NCI-H2029 (cell line): ENCODE measurements at places on chromosomes 12 and 14.

- DNase-seq, result no peak
Measured at GRCh38 chr12:39937119-39937518, 168.8 kb downstream of the SLC2A13 start.

DNA sequence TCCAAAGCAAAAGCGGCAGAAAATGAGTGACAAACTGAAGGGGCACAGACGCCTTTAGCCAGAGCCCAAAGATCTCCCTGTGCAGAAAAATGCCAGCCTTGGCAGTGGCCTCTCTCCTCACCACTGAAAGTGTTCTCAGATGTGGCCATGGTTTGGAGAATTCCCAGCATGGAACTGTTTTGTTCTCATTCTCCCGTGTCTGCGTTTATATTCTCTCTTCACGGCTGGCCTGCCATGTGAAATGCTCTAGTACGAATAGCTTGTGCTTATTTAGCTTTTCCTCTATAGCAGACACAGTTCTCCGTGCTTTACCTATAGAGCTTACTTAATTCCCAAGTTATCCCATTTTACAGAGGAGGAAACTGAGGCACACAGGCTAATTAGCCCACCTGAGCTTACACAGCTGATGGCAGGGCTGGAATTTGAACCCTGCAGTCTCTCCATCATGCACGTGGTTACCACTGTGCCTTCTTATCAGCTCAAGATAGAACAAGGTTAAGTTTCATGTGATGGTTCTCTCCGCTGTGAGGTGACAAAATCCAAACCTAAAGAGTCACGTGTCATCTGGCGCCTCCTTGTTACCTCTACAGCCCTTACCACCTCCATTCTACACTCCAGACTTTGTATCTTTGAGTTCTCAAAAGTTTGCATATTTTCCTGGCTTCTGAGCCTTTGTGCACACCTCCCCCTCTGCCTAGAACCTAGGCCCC lies 141.6 kb downstream of the GCH1 start:
- no peak for DNase-seq

DNA sequence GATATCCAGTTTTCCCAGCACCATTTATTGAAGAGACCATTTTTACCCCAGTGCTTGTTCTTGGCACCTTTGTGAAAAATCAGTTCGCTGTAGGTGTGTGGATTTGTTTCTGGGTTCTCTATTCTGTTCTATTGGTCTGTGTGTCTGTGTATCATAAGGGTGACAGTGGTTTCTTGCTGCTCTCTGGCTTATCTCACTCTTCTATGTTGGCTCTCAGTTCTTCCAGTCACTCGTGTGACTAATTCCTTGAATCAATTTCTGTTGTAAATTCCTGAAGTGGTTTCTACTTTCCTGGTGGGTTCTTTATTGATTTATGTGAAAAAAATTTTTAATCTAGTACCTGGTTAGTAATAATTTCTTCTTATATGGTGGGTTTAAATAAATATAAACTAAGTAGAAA lies 58.3 kb downstream of the OTOGL start:
- DNase-seq, result no peak

- DNase-seq, result no peak
Measured at GRCh38 chr12:98513379-98514322, 1.7 kb upstream of the TMPO start.

DNA sequence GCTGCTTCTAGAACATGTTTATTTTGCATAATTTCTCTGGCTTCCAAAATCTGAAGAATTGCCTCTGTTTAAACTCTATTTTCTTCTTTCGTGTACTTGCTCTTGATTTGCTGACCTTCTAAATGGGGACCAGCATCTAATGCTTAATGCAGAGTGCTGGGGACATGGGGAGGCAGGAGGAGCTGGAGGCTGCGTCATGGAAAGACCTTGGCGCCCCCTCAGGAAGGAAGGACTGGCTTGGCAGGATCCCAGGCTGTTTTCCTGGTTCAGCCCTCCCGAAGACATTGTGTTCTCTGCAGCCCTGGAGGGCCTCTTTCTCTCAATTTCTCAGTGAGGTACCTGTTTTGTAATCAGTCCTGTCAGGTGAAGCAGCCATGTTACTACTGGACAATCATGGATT lies 5.5 kb downstream of the PRKCH start:
- peak; percentile 83 for DNase-seq

DNA sequence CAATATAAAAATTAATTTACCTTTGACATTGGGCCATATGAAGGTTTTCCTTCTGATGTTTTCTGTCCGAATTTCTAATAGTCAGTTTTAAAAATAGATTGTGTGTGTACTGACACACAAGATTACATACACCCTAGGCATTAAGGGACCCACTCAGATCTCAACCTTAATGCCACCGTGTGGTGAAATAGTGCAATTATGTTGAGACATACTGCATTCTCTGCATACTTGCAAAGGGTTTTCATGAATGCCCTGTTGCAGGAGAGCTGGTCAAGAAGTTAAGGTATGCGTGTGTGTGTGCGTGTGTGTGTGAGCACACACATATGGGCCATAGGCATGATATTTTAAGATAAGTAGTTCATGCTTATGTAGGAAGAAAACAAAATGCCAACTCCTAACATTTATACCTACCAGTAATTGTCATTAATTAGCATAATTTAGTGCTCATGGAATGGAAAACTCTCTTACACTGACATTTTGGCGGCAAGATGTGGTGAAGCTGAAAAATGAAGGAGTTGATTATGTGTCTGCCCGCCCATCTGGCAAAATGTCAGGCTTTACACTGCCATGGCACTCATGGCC lies 58.8 kb downstream of the PIK3C2G start:
- peak; percentile 2 for DNase-seq

GRCh38 chr14:101004954-101005353 lies 101.4 kb upstream of the RTL1 start:
- no peak for DNase-seq

DNA sequence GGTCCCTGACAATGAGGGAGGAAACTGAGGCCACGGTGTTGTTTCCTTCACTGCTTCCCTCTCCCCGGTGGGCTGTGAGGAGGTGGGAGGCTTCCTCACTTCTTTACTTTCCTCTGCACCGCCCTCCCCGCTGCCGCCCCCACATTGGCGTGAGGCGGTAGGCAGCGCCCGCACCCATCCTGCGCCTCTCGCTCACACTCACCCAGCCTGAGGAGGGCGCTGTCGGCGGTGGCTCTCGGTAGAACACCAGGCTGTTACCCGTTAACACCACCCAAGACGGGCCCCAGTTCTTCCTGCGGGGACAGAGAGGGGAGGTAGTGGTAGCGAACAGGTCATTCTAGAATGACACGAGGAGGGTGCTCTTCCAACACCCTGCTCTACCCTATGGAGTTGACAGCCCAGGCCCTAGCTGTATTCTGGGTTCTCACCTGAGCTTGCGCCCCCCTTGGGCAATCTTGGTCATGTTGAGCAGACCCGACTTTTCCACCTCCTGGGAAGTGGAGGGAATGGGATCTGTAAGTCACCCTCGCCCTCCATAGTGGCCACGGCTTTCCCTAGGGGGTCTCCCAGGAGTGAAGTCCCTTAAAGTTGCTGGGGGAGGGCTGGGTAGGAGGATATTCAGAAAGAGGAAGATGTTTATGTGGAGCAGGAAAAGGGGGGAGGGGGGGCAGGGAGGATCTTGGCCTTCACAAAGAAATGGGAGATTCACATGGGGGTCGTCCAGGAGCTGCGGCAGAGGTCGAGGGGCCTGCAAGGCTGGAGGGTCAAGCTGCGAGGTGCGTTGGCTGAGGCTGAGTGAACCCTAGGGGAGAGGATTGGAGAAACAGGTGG lies 3.3 kb downstream of the ARHGAP9 start:
- DNase-seq, result no peak

DNA sequence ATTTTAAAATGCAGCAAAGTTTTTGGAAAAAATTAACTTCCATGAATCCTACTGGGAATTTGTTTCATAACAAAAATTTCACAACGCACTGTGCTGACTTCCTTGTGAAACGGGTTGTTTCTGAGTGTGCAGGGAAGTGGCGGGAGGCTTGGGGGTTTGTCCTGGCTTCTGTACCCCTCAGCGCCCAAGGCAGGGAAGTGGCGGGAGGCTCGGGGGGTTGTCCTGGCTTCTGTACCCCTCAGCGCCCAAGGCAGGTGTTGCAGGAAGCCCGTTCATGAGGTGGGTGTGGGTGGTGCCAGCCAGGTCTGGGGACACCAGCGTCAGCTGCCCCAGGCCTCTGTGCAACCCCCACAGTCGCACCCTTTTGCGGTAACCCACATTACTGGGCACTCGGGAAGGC lies 25.1 kb downstream of the ADGRD1 start:
- DNase-seq, result no peak

- no peak for DNase-seq
Measured at GRCh38 chr14:51331486-51332367, 91.7 kb downstream of the TMX1 start.

- peak; percentile 87 for DNase-seq
Measured at GRCh38 chr14:29584992-29585391, 342.7 kb downstream of the PRKD1 start.

DNA sequence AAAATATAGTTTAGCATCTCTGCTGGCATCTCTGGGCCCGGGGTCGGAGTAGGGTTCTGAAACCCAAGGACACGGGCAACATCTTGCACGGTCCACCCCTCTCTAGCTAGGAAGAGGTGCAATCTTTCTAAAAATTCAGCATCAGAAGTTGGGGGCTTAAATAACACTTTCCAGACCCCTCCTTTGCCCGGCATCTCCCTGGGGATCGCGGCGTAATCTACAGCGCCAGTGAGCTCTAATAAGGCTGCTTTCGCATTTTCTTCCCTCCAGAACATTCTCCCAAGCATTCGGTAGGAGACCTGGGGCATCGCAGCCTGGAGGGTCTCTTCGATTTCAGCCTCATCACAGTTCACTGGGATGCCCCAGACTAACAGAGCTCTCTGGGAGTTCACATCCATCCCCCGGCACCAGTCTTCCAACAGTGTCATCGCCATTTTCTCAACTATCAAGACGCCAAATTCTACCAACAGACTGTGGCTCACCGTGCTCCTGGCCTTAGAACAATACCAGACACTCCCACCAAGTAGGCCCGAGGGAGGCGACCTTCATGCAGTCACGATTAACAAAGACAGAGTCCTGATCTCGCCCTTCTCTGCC lies 880 bp downstream of the PNMA1 start:
- no peak for DNase-seq

- peak; percentile 10 for DNase-seq
Measured at GRCh38 chr12:6821591-6822425, at the start of gene GPR162. TSS of gene GPR162 (plus strand) at chr12:6821821. CDS start at chr12:6823899, 2,078 bp downstream.

DNA sequence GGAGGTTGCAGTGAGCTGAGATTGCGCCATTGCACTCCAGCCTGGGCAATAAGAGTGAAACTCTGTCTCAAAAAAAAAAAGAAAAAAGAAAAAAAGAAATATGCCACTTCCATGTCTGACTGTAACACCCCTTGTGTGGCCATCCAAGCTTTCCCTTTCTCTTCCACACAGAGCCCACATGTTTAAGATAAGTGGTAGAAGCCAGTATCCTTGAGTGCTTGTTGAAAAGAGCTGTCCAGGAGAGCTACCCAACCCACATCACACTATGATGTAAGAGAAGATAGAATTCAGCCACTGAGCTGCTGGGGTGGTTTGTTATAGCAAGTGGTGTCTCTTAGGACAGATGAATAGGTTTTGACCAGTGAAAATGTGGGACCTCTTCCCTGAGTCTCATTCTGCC lies 82.1 kb downstream of the ZNF664 start:
- no peak for DNase-seq

GRCh38 chr12:95859344-95859816 lies 628 bp downstream of the SNRPF start:
- peak; percentile 29 for DNase-seq

GRCh38 chr12:11695321-11695720 lies 45.8 kb downstream of the ETV6 start:
- no peak for DNase-seq

- no peak for DNase-seq
Measured at GRCh38 chr12:89690925-89691324, 17.7 kb downstream of the ATP2B1 start.

DNA sequence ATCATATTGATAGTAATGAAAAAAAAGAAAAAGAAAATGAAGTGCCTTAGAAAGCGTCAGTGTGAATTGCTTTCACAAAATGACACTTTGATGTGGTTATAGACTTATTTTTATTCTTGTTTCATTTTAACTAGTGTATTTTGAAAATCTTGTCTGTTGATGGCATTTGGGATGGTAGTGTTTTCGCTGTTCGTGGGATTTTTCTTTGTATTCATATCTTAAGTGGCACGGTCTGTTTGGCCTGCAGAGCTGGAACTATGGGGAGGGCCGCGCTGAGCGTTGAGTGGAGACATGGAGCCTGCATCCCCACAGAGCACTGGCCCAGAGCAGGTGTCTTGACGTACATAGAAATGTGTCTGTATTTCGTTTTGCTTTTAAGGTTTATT lies 61.6 kb downstream of the WDR20 start:
- no peak for DNase-seq

DNA sequence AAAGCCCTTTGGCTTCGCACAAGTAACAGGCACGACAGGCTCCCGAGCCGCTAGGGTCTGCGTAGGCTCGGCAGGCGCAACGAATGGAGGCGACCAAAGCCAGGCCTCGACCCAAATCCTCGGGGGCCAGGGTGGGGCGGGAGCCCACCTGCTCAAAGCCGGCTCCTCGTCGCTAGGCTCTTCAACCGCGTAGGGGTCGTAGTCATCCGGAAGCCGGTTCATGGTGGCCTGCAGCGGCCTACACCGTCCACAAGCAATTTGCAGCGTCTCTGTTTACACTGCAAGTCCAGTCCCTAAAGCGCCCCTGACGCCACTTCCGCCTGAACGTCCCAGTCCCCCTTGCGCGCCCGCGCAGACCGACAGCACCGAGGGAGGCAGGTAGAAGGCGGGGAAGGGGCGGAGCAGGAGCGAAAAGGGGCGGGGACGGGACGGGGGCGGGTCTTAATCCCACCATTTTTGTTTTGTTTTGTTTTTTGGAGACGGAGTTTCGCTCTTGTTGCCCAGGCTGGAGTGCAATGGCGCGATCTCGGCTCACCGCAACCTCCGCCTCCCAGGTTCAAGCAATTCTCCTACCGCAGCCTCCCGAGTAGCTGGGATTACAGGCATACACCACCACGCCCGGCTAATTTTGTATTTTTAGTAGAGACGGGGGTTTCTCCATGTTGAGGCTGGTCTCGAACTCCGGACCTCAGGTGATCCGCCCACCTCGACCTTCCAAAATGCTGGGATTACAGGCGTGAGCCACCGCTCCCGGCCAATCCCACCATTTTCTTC lies at the start of gene EAPP:
EAPP (minus strand) TSS at position 295 of the 774 bp plus-strand sequence; CDS start at position 222, 73 bp downstream.
- DNase-seq, result no peak

DNA sequence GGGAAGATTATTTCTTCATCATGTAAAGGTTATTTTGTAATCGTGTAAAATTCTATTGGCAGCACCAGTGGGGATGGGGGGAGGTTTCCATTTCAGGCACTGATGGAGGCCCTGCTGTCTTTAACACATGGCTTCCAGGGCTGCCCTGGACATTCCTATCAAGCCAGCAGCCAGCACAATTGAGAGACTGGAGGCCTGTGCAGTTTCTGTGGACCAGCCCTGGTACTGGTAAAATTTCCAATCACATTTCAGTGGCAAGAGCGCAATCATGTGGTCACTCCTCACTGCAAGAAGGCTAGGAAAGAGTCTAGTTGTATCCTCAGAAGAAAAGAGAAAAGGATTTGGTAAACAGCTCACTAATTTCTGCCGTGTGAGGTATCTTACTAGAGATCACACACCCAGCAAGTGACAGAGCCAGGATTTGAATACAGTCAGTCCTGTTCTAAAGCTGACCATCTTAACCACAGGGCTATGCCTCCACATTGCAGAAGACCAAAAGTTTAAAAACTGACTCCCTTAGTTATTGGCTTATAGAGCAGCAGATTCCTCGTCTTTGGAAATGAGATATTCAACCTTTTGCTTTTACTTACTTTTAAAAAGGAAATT lies 179.4 kb upstream of the ARHGAP5 start:
- no peak for DNase-seq

GRCh38 chr14:33120341-33120740 lies 181.7 kb downstream of the NPAS3 start:
- no peak for DNase-seq
